Activated CD8-positive, alpha-beta T cell treated with anti-CD3 and anti-CD28 coated beads, Interleukin-2, amount 10 ng/mL, durations not matched to agents 7 days and 5 days (primary cell): ENCODE measurements at places on chromosomes 6 and 20. TPM values are rescaled to one million over a fixed set of nuclear protein-coding genes. Genes with fewer than 3 reads are reported as not detected.

- no peaks in the 10 kb centered on the region for H3K36me3 ChIP-seq
- no peak overlapping the region for H3K27ac ChIP-seq
- H3K4me1 ChIP-seq: no peaks in the 10 kb centered on the region
- DNase-seq: no peak
- no peak overlapping the region for H3K4me3 ChIP-seq
Measured at GRCh38 chr6:8707956-8708772, 272.8 kb upstream of the SLC35B3 start.

The WASF1 gene
- 0.76 TPM for total RNA-seq

GRCh38 chr20:43925801-43926200, 11.1 kb downstream of the TOX2 start:
- H3K4me3 ChIP-seq: no peak overlapping the region
- peaks cover 43% of the 10 kb centered on the region for H3K4me1 ChIP-seq
- DNase-seq: peak; percentile 34

DNA sequence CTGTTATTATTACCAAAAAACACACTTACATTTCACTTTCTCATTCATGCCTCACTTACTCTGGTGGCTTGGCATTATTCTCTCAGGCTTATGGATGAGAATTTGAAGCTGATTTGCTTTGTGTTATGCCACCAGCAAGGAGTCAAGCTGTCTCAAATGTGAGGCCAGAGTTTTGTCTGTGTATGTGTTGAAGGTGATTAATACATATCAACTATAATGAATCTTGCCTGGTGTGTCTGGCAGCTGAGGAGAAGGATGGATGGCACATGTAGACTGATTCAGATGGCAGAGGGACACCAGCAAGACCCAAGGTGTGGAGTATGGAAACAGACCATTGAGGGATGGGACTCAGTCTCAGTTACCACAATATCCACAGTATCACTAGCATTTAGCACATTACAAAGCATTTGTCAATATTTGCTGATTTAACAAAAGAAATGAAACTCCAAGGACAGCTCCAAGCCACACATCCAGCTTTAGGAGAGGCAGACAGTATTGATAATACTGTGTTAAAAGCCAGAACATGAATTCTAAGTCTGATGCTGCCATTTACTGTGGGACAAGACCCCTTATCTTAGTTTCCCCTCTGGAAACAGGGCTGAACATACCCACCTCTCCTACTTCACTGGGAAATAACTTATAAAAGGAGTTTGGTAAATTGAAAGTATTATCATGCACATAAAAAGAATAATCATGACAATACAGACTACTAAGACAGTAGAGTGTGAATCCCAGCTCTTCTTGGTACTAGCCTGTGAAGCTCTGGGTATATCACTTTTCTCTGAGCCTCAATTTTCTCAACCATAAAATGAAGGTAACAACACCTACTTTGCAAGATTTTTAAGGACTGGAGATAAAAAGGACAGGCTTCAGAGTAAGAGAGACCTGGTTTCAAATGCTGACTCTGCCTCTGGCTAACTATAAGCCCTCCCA, 11.2 kb downstream of the BCL2L1 start:
- no peak overlapping the region for H3K4me3 ChIP-seq
- no peaks in the 10 kb centered on the region for H3K27me3 ChIP-seq
- DNase-seq: no peak

DNA sequence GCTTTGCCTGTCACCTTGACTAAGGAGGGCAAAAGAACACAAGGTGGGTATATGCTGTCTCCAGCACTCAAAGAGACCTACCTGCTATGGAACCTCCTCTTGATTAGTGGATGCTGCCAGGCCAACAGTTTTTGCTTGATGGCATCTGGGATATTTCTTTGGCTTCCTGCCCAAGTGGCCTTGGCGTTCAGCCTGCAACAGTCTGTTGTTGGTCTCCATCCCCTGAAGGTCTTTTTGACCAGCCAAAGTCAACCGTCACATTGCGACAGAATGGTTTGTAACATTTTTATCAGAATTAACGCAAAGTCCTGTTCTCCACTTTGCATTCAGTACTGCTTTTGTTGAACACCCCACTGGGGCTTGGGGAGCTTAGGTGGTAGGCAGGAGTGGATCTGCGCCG, 37.1 kb downstream of the SERPINB1 start:
- H3K4me3 ChIP-seq: no peak overlapping the region
- no peak for DNase-seq
- H3K36me3 ChIP-seq: no peaks in the 10 kb centered on the region
- H3K27me3 ChIP-seq: no peaks in the 10 kb centered on the region
- H3K27ac ChIP-seq: no peak overlapping the region

DNA sequence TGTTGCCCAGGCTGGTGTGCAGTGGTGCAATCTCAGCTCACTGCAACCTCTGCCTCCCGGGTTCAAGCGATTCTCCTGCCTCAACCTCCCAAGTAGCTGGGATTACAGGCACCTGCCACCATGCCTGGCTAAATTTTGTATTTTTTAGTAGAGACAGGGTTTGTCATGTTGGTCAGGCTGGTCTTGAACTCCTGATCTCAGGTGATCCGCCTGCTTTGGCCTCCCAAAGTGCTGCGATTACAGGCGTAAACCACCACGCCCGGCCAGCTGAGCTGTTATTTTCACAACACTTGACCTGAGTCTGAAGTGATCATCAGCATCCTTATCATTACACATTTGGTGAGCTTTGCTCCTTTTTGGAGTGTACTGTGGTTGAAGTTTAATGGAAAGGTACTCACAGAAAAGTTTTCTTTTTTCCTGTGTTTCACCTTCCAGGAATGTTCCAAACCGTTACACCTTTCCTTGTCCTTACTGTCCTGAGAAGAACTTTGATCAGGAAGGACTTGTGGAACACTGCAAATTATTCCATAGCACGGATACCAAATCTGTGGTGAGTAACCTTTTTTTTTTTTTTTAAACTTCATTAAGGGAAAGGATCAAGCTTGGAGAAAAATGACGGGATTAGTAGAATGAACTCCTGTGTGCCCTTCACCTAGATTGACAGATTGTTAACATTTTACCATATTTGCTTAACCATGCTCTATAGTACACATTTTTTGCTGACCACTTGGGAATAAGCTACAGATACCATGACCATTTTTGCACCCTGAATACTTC, 9.7 kb downstream of the RNF114 start:
- peaks cover 68% of the 10 kb centered on the region for H3K36me3 ChIP-seq
- peaks cover 12% of the 10 kb centered on the region for H3K4me1 ChIP-seq
- no peak overlapping the region for H3K4me3 ChIP-seq
- no peaks in the 10 kb centered on the region for H3K27me3 ChIP-seq
- no peak for DNase-seq
- H3K27ac ChIP-seq: no peak overlapping the region

DNA sequence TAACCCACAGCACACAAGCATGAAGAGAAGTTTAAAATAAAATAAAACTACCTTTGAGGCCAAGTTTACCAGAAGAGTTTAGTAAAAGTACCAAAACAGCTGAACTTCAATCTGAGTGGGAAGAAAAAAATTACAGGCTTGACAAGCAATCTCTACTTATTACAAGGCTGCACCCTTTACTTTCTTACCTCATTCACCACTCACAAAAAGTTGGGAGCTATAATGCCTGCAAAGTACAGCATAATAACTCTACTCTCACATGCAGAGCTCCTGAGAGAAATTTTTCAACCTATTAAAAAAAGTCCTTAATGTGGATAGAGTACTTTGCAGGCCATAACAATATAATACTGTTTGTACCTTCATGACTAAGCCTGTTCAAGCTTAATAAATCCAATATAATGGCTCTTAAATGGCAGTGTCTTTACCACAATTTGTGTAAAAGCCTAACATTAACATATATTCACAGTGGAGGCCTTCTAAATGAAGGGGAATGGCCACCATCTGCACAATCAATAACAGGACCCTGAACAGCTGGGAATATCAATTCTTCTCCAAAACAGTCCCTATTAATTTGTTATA, 103.1 kb downstream of the DST start:
- DNase-seq: no peak
- peaks cover 2% of the 10 kb centered on the region for H3K27me3 ChIP-seq
- no peaks in the 10 kb centered on the region for H3K36me3 ChIP-seq
- no peak overlapping the region for H3K27ac ChIP-seq
- no peaks in the 10 kb centered on the region for H3K4me1 ChIP-seq

DNA sequence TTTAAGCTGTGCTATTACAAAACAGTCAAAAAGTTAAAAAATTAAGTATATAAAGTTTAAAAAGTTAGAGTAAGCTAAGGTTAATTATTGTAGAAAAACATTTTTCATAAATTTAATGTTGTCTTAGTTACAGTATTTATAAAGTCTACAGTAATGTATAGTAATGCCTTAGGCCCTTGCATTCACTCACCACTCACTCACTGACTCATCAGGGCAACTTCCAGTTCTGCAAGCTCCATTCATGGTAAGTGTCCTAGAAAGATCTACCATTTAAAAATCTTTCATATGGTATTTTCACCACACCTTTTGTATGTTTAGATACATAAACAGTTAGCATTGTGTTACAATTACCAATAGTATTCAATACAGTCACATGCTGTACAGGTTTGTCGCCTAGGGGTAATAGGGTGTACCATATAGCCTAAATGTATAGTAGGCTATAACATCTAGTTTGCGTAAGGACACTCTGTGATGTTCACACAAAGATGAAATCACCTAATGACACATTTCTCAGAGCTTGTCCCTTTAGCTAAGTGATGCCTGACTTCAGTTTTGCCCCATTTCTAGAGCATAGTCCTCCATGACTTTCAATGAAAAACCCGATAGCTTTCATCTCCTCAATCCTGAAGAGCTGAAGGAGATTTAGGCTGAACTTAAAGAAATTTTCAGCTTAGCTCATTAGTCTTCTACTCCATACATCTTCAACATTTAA, 14.9 kb upstream of the HLA-DRA start:
- DNase-seq: no peak
- H3K36me3 ChIP-seq: no peaks in the 10 kb centered on the region
- H3K4me3 ChIP-seq: no peak overlapping the region

GRCh38 chr6:64299176-64299575, 663.6 kb downstream of the PHF3 start:
- H3K36me3 ChIP-seq: no peaks in the 10 kb centered on the region
- H3K4me3 ChIP-seq: no peak overlapping the region
- H3K27ac ChIP-seq: no peak overlapping the region
- no peaks in the 10 kb centered on the region for H3K4me1 ChIP-seq

- no peaks in the 10 kb centered on the region for H3K27me3 ChIP-seq
- DNase-seq: no peak
- H3K36me3 ChIP-seq: no peaks in the 10 kb centered on the region
- H3K4me1 ChIP-seq: no peaks in the 10 kb centered on the region
- H3K27ac ChIP-seq: no peak overlapping the region
Measured at GRCh38 chr6:44617416-44617815, 229.9 kb downstream of the CDC5L start.

DNA sequence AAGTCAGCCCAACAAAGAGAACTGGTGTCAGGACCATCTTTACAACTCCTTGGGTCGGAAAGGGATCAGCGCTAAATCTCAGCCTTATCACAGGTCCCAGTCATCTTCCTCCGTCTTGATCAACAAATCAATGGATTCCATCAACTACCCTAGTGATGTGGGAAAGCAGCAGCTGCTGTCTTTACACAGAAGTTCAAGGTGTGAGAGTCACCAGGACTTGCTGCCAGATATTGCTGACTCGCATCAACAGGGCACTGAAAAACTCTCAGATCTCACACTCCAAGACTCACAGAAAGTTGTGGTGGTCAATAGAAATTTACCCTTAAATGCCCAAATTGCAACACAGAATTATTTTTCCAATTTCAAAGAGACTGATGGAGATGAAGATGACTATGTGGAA, 25.3 kb upstream of the MTHFD1L start:
- no peak for DNase-seq
- peaks cover 10% of the 10 kb centered on the region for H3K27me3 ChIP-seq
- no peaks in the 10 kb centered on the region for H3K36me3 ChIP-seq
- H3K4me3 ChIP-seq: no peak overlapping the region
- no peaks in the 10 kb centered on the region for H3K4me1 ChIP-seq

The RBPJL gene
- total RNA-seq: not detected

DNA sequence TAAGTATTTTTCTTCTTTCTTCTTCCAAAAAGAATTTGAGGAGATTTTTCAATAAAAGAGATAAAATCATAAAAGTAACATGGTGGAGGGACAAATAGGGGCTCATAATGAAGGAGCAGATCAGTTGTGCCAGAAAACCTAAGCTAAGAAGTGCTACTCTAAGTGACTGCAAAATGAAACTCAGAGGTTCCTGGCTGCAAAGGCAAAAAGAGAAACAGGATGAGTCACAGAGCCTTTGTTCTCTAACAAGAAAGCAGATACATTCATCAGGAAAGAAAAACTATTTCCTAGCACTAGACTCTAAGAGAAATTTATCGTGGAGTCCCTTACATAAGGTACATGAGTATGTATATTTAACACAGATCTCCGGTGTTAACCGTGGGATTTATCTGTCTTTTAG, 49.8 kb downstream of the TSHZ2 start:
- H3K27me3 ChIP-seq: no peaks in the 10 kb centered on the region
- no peak for DNase-seq
- no peak overlapping the region for H3K4me3 ChIP-seq
- peaks cover 11% of the 10 kb centered on the region for H3K4me1 ChIP-seq
- no peak overlapping the region for H3K27ac ChIP-seq

GRCh38 chr20:671252-672030, 4.2 kb downstream of the SCRT2 start:
- no peaks in the 10 kb centered on the region for H3K36me3 ChIP-seq
- no peak for DNase-seq
- peaks cover 11% of the 10 kb centered on the region for H3K4me1 ChIP-seq
- H3K27me3 ChIP-seq: peaks cover 53% of the 10 kb centered on the region
- no peak overlapping the region for H3K27ac ChIP-seq
- H3K4me3 ChIP-seq: no peak overlapping the region

The IL17A gene
- total RNA-seq: not detected

DNA sequence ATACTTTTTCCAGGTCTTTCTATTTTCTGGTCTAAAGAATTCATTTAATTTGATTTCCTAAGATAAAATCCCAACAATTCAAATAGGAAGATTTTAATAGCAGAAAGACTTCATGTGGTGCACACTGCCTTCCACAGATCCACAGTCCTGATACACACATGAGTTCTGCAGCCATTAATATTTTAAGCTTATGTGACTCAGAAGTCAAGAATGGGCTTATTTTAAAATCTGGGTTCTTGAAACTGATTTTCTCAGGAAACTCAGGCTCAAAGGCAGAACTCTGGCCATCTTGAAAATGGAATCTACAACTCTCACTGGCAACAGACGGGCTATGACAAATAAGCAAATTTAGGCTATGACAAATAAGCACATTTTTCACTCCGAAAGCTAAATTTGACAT, 88.2 kb downstream of the COL12A1 start:
- H3K36me3 ChIP-seq: no peaks in the 10 kb centered on the region
- no peaks in the 10 kb centered on the region for H3K4me1 ChIP-seq
- no peak for DNase-seq
- H3K27me3 ChIP-seq: no peaks in the 10 kb centered on the region
- no peak overlapping the region for H3K4me3 ChIP-seq

DNA sequence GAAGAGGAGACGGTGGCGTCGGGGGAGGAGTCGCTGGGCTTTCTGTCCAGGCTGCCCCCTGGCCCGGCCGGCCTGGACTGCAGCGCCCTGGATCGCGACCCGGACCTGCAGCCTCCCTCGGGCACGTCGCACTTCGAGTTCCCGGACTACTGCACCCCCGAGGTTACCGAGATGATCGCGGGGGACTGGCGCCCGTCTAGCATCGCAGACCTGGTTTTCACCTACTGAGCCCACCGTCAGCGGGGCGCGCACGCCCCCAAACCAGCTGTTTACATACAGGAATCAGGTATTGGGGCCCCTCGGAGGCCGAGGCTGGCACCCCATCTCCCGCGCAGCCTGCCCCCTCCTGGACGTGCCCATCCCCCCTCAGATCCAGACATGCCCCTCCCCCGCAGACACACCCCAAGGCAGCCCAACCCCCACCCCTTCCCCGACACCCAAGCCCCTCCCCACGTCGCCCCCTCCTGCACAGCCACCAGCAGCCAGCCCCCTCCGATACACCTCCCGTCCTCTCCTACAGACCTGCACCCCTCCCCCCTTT, 1.4 kb downstream of the SOX12 start:
- H3K4me1 ChIP-seq: peaks cover 51% of the 10 kb centered on the region
- H3K4me3 ChIP-seq: peak overlapping the region; percentile 74
- H3K36me3 ChIP-seq: peaks cover 2% of the 10 kb centered on the region

The C20orf204 gene
- total RNA-seq: 7.6 TPM

The EDN1 gene
- not detected for total RNA-seq
